ENCODE measurements at places on chromosomes 3 and 15. TPM values are rescaled to one million over a fixed set of nuclear protein-coding genes. Genes with fewer than 3 reads are reported as not detected.

The EIF4E3 gene
- 3.7 TPM for total RNA-seq

The COL6A5 gene
- total RNA-seq: not detected

The ATP10A gene
- total RNA-seq: 8.0 TPM

The NOX5 gene
- total RNA-seq: 0.41 TPM

All from A549 treated with ZK216348 at 1 μM for 4 hours (cell line).